ENCODE measurements at places on chromosomes 1 and 21.

DNA sequence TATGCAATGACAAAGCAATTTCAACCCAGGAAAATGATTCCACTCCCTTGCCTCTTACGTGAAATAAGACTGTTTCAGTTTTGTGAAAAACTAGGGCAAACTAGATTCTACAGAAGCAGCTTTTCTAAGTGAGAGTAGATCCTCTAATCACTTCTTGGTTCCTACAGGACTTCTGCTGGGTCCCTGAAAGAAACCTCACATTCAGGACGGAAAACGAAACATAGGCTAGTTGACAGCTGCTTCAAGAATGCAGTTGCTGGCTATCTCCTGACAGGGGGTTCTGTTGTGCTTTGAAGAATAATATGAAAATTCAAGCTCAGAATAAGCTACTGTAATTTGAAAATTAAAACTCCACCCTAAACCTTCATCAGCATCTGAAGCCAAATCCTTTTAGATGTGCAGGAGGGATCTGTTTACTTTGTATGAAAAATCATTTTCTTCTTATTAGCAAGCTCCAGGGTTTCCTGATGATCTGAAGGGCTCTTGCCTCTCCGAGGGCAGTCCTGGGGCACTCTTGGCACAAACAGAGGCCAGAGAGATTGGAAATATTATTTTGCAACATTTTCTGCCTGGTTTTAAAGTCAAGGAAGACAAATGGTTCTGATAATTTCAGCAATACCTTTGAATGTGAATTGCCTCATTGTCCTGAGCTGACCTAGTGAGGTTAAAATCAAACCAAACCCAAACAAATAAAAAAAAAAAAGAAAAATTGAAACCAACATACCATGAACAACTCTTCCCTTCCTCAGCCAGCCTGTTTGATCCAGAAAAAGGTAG, 55.0 kb downstream of the NTMT2 start:
- DNase-seq = no peak

- DNase-seq = no peak
Measured at GRCh38 chr1:200520735-200521134, 99.8 kb downstream of the KIF14 start.

DNA sequence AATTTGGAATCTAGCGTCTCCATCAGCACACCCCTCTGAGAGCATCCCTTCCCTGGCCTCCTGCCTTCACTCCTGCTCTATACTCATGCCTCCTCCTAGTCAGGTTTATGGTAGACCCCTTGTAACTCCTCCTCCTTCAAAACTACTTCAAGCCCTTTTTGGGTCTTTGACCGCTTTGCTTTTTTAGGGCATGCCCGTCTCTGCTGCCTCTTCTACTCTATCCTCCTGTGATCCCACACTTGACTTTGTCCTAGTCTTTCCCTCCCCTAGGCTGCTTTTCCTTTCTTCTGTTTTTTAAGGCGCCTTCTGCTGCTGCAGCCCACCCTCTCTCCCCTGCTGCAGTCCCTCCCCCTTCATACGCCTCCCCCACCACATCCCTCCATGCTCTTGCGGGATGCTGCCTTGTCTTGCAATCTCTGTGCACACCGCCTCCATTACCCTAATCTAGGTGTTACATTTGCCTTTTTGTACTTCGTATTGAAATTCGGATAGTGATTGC, 1.5 kb downstream of the SNX27 start:
- no peak for DNase-seq

DNA sequence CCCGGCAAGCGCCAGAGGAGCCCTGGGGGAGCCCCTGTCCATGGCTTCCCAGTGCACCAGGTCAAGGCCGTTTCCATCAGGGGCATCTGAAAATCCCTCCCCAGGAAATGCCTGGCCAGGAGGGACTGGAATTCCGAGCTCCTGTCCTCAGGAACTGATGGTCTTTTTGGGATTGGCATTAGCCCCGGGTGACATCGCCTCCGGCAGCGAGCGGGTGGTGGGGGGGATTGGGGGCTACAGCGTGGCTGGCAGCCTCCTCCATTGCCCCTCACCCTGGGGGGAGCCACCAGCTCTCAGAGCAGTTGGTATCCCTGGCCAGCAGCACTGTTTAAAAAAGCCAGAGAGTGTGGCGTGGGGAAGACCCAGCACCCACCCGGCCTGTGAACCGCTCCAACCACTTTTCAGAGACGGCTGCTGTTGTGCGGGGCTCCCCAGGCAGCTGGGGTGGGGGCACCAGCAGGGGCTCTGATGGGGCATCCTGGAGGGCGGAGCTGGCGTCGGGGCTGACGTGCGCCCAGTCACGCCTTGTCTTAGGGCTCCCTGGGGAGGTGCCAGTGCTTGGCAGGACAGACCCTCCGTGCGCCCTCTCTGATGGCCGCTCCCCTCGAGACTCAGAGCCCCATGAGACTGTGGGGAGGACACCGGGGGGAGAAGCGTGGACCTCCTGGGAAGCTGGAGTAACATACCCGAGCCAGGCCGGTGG, 62.9 kb upstream of the TTC34 start:
- DNase-seq = no peak

- no peak for DNase-seq
Measured at GRCh38 chr1:67745875-67746698, 61.1 kb downstream of the GADD45A start.

- no peak for DNase-seq
Measured at GRCh38 chr1:7405844-7406500, 365.1 kb upstream of the VAMP3 start.

DNA sequence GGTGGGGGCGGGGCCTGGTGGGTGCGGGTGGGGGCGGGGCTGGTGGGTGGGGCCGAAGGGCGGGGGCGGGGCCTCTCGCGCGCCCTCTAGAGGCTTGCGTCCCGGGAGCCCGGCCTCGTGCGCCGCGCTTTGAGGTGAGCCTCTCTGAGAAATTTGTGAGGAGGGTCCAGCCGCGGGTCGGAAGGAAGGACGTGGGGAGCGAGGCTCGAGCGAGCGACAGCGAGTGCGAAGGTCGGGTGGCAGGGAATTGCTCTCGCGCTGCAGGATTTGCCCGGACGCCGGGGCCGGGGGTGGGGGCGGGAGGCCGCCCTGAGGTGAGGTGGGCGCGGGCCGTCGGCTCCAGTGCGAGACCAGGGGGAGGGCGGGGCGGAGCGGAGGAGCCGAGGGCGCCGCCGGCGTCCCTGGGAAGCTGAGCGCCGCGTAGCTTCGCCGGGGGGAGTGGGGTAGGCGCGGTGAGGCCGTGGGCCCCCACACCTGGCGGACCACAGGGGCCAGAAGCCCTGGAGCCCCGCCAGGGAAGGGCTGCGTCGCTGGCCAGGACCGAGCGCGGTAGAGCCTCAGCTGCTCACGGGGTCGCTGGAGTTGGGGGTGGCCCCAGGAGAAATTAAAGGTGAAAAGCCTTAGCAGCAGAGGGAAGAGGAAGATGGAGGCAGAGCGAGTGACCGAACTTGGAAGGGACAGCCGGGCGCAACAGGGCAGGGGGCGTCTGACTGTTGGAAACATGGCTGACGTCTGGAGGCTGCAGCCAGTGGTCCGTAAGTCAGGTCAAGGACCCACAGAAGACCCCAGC, 754 bp upstream of the LSS start:
- DNase-seq = no peak

- peak; percentile 73 for DNase-seq
Measured at GRCh38 chr1:19582318-19582717, 61.8 kb upstream of the NBL1 start.

DNA sequence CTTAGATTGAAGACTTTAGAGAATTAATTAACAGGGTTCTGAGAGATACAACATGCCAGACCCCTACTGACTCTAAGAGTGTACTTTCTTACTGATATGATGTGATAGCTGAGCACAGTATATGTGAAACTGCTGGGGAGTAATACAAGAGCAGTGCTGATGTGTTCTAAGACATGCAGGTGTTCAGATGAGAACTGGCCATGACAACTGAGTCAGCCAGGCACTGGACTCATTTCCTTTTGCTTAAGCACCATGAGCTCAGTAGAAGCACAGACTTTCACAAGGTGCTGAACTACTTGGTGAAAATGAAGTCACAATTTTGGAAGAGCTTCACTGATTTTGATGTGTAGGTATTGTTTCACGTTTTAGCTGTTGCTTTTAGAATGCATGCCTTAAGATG, 15.9 kb upstream of the POGZ start:
- peak; percentile 78 for DNase-seq

- DNase-seq = peak; percentile 57
Measured at GRCh38 chr1:76901158-76901767, 34.0 kb downstream of the ST6GALNAC5 start.

- no peak for DNase-seq
Measured at GRCh38 chr1:55304229-55304740, 89.1 kb upstream of the USP24 start.

DNA sequence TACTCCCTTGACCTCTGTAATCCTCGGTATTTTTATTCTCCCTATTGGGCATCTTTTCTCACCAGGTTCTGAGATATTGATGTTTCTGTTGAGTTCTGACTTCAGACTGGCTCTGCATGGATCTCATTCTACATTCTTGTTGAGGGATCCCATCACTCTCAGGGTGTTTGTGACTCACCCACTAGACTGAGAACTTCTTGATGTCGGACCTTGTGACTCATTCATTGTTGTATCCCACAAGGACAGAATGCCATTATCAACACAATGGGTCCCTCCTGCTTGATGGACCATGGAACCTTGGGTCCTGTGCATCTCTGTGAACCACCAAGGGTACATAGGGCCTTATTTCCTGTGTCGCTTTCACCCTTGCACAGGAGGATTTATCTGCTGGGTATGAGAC, 174.1 kb downstream of the PBX1 start:
- DNase-seq = no peak

DNA sequence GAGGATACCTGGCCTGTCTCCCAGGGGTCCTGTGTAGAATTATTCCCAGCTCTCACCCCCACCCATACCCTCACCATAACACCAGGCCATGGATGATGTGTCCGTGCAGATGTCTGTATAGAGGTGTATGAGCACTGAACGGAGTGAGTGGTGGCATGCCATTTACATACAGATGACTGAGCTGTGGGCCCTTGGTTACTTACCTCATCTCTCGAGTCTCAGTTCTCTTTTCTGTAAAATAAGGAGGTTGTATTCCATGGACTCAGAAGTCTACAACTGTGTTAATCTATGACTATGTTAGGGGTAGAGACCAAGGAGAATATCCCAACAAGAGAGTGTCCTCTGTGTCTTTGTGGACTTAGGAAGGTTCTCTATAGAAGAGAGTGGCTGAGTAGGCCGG, 65.6 kb upstream of the CD1D start:
- no peak for DNase-seq

GRCh38 chr1:116902723-116903383, 6.9 kb upstream of the PTGFRN start:
- no peak for DNase-seq

DNA sequence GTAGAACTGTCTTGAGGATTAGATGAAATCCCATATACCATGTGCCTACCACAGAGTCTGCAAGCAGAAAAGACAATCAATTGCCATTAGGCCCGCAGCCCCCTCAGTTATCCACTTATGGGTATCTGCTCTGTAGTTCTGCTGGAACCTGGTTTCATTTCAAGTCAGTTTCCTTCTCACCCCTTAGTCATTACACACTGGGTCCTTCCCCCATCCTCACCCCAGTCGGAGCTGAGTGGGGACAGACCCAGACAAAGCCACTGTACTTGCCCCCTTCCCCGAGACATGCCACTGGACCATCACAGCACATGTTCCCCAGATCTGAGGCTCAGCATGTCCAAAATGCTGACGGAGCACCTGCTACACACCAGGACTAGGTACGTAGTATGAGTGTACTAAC, 21.2 kb downstream of the PGLYRP3 start:
- DNase-seq = peak; percentile 70

DNA sequence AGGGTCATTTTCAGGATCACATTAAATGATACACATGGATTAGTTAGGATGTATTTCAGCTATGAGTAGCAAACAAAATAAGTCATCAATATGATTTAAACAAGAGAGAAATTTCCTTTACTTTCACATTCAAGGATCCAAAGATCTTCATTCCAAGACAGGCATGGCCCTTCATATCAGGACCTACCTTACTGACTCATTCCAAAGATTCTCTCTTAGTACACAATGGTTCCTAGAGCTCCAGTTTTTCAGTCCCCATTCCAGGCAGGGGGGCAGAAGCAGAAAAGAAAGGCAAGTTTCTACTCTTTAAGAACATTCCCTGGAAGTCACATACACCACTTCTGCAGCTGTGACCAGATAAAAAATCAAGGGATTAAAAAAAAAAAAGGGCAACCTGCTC, 23.7 kb downstream of the RGS2 start:
- DNase-seq = no peak

DNA sequence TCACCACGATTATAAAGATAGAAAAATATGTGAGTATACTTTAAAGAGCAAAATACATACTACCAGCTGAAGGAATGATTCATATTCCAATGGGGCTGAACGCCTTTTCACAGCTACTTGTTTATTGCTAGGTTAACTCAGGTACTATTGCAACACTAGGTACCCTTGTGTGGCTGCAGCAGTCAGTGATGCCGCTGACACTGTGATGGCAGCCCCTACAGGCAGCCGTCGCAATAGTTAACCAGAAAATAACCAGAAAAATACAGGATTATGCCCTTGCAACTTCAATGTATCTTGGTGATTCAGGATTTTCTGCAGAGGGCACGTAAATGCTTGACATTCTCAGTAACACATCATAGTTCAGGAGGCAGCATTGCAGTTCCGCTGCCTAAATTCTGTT, 1.6 kb upstream of the MARK1 start:
- no peak for DNase-seq

DNA sequence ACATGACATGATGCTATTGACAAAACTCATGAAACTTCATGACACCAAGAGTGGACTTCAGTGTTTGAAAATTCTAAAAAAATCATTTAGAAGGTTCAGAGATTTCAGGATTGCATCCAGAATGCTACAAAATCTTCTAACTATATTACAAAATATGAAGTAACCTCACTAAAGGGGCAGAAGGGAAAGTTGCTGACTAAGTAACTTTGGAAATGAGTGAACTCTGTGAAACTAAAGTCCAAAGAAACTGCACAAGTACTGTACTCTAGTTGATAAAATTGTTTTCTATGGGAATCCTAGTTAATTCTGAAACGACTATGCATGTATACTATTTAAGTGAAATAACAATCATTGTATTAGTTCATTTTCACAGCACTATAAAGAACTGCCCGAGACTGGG, 184.4 kb downstream of the LYPLAL1 start:
- DNase-seq = no peak

GRCh38 chr1:36515315-36516138, 32.8 kb upstream of the CSF3R start:
- no peak for DNase-seq
